Epithelial cell of prostate (primary cell): ENCODE measurements at places on chromosomes 13 and 19.

DNA sequence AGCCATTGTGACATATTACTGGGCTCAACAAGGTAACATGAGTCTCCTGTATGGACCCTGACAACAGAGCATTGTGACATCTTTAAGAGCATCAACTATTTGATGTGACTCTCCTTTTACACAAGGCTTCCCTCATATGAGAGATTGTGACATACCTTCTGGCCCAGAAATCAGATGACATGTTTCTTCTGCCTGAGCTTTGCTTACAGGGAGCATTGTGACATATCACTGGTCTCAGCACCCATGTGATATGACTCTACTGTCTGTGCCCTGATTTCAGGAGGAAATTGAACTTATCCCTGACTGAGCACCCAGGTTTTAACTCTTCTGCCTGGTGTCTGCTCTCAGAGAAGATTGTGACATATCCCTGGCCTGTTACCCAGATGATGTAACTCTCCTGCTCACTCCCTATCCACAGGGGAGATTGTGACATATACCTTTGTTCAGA, 15.9 kb upstream of the ZNF681 start:
- no peak for DNase-seq

GRCh38 chr13:99993660-99994637, 12.4 kb downstream of the ZIC2 start:
- DNase-seq, result no peak

- DNase-seq, result no peak
Observed at GRCh38 chr13:113483081-113483480, 7.4 kb downstream of the DCUN1D2 start.

DNA sequence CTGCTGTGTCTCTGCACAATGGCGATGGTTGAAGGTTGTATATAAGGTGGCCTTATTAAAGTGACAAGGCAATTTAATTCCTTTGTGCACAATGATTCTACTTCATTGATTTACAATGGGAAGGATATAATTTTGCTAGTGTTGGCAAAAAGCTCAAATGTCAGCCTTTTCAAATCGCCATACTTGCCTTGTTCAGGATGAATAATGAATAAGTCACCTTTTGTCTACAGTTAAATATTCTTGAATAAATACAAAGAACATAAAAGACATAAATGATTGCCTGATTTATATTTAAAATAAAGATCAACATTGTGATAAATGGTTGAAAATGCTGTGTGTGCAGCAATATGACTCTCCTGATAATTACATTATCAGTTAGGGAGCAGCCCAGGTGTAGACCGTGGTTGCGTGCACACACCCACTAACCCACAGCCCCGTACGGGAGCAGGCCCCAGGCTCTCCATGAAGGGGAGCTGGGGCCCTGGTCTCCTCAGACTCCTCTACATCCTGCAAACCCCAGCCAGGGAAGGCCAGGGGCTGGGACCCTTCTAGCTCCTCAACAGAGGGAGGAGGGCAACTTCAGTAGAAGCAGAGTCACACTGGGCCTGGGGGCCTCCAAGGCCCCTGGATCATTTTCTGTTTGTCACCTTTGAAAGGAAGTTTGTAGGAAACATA, 64.9 kb downstream of the TEX29 start:
- no peak for DNase-seq

DNA sequence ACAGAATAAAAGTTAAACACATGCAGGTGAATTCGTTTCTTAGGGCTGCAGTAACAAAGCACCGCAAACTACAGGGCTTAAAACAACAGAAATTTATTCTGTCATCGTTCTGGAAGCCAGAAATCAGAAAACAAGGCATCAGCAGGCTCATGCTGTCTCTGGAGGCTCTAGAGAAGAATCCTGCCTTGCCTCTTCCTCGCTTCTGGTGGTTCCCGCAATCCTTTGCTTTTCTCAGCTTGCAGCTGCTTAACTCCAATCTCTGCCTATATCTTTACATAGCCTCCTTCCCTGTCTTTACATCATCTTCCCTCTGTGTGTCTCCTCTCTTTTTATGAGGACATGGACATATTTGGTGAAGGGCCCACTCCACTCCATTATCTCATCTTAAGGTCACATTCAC, 6.2 kb upstream of the NBEA start:
- no peak for DNase-seq

GRCh38 chr13:20702530-20702914, 977 bp upstream of the IL17D start:
- DNase-seq, result no peak
